ENCODE measurements at places on chromosomes 2 and 18.
A peak's percentile ranks its signal among the peaks of the same experiment; 100 is the strongest.

DNA sequence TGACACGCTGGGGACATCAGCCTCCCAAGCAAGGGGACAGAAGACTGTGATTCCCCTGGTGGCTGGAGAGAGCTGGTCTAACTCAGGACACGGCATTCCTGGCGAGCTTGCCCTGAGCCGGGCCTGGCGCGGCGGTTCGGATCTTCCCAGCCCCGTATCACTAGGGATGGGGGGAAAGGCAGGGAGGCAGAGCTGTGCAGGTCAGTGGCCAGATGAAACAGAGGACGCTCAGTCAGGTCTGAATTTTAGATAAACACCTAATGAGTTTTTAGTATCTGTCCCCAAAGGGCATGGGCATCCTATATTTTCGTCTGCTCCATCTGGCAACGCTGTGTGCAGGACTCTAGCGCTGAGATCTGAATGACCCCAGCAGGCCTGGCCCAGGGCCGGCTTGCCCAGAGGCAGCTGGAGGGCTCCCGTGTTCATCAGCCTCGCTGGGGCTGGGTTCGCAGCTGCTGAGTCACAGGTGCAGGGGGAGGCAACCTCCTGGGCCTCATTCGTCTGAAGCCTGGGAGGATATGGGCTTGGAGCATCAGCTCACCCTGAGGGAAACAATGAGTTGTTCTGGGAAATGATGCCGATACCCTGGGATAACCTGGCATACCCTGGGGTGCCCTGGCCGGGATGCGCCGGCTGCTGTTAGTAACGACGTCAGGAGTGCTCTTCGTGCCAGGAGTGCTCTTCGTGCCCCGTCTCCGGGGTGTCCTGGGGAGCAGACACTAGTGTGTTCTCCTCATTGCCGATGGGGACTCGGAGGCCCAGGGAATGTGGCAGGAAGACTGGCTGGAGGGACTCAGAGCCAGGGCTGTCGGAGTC is 48.1 kb upstream of the HPCAL1 start:
- no peaks in the 10 kb centered on the region for H3K4me1 ChIP-seq

DNA sequence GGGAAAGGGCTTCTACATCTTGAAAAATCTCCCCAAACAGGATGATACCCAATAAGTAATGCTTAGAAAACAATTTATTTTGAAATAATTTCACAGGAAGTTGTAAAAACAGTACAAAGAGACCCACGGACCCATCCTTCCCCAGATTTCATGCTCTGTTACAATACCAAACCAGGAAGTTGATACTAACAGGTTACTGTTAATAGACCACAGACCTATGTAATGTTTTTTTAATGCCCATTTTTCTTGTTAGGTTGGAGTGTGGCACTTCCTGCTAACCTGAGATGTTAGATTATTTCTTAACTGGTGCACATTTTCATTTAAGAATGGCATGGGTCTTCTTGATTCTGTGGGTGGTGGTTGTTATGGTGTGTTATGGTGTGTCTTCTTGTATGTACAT is 21.4 kb upstream of the MGAT5 start:
- no peaks in the 10 kb centered on the region for H3K36me3 ChIP-seq
- no peak overlapping the region for H3K4me3 ChIP-seq
- no peaks in the 10 kb centered on the region for H3K27me3 ChIP-seq
- no peak for DNase-seq
- H3K27ac ChIP-seq: peak overlapping the region; percentile 59

GRCh38 chr2:41750829-41751228 is 297.0 kb upstream of the PKDCC start:
- H3K36me3 ChIP-seq: no peaks in the 10 kb centered on the region
- DNase-seq: no peak
- no peak overlapping the region for H3K27ac ChIP-seq
- no peaks in the 10 kb centered on the region for H3K4me1 ChIP-seq
- H3K27me3 ChIP-seq: no peaks in the 10 kb centered on the region

DNA sequence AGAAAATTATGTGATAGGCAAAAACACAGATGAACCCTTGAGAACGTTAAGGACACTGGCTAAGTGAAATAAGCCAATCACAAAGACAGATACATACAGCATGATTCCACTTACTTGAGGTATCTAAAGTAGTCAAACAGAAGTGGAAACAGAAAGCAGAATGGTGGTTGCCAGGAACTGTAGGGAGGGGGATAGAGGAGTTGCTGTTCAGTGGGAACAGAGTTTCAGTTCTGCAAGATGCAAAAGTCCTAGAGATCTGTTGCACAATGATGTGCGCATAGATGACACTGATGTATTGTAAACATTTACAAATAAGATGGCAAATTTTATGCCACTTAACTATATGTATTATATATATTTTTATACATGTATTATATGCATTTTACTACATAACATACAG is 59.7 kb downstream of the POLE4 start:
- no peak overlapping the region for H3K4me3 ChIP-seq
- H3K36me3 ChIP-seq: no peaks in the 10 kb centered on the region
- H3K4me1 ChIP-seq: no peaks in the 10 kb centered on the region

DNA sequence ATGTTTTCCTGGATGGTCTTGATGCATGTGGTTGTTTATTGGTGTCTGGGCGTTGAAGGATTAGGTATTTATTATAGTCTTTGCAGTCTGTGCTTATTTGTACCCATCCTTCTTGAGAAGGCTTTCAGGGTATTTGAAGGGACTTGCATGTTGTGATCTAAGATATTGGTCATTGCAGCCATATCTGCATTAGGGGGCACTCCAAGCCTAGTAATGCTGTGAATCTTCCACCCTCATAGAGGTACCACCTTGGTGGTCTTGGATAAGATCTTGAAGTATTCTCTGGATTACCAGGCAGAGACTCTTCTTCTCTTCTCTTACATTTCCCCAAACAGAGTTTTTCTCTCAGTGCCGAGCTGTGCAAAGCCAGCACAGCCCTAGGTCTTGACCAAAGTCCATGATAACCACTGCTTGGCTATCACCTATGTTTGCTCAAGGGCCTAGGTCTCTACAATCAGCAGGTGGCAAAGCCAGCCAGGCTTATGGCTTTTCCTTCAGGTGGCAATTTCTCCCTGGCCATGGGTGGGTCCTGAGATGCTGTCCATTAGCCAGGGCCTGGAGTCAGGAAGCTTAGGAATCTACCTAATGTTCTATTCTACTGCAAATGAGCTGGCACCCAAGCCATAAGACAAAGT is 15.4 kb upstream of the PPP1R1C start:
- no peak overlapping the region for H3K27ac ChIP-seq
- H3K27me3 ChIP-seq: no peaks in the 10 kb centered on the region
- no peaks in the 10 kb centered on the region for H3K36me3 ChIP-seq
- DNase-seq: no peak

DNA sequence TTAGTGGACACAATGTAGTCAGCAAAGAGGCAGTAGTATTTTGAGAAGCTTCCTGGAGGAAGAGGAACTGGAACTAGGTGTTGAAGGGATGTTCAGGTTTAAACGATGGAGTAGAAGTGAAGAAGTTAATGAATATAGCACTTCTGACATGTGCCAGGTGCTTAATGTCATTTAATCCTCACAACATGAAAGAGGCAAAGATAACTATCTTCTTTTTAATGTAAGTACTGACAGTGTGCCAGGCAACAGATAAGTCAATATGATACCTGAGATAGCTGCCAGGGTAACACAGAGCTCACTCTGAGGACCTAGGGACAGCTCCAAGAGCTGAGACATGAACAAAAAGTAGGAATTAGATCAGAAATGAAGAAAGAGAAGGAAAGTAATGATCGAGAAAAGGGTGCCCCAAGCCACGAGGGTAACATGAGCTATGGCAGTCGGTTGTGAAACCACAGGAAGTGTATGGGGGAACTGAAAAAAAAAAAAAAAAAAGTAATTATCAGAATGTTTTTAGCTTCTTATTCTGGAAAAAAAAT is 140.7 kb downstream of the RNF144A start:
- no peaks in the 10 kb centered on the region for H3K27me3 ChIP-seq
- H3K27ac ChIP-seq: no peak overlapping the region
- no peak for DNase-seq
- H3K4me3 ChIP-seq: no peak overlapping the region
- peaks cover 32% of the 10 kb centered on the region for H3K4me1 ChIP-seq
- peaks cover under 1% of the 10 kb centered on the region for H3K36me3 ChIP-seq

DNA sequence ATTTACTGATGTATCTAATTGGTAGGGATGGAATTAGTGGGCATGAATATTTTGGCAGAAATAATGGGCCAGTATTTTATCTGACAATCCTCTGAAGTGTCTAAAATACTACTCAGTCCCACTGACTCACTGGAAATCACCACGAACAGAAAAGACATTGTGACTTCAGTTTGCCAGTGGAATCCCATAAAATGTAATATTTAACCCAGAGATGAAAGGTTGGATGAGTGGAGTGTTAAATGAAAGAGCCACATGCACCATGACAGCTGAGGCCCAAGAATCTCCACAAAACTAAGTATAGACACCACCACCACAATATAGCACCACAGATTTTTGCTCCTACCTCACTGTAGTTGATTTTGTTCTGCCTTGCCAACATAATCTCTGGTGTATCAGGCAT is 103.9 kb downstream of the NEB start:
- no peak overlapping the region for H3K27ac ChIP-seq
- no peak for DNase-seq
- no peak overlapping the region for H3K4me3 ChIP-seq
- no peaks in the 10 kb centered on the region for H3K4me1 ChIP-seq
- no peaks in the 10 kb centered on the region for H3K27me3 ChIP-seq

DNA sequence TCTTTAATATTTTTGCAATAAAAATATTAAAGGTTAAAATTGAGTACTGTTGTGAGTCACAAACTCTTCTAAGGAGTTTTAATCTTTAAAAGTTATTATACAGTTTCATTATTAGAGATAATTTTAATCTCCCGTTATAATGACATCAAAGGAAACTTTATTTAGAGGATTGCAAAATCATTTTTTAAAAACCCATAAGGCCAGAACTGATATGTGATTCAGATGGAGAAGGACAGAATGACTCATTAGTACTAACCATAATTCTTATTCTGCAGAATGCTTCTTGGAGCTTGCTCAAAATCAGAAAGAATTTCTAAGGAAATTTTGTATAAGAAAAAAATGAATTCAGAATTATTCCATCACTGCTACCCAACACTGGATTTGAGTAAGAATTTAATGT is 12.5 kb upstream of the HNRNPLL start:
- peaks cover 4% of the 10 kb centered on the region for H3K4me1 ChIP-seq
- H3K27ac ChIP-seq: no peak overlapping the region
- H3K27me3 ChIP-seq: no peaks in the 10 kb centered on the region
- no peaks in the 10 kb centered on the region for H3K36me3 ChIP-seq

GRCh38 chr2:112782234-112782799 is 2.0 kb downstream of the IL1A start:
- no peaks in the 10 kb centered on the region for H3K27me3 ChIP-seq
- DNase-seq: no peak
- no peaks in the 10 kb centered on the region for H3K4me1 ChIP-seq

- H3K27ac ChIP-seq: no peak overlapping the region
- no peak for DNase-seq
- H3K36me3 ChIP-seq: peaks cover 29% of the 10 kb centered on the region
- peaks cover 7% of the 10 kb centered on the region for H3K4me1 ChIP-seq
- H3K4me3 ChIP-seq: no peak overlapping the region
- no peaks in the 10 kb centered on the region for H3K27me3 ChIP-seq
Measured at GRCh38 chr2:23784971-23785370, 142.0 kb downstream of the ATAD2B start.

DNA sequence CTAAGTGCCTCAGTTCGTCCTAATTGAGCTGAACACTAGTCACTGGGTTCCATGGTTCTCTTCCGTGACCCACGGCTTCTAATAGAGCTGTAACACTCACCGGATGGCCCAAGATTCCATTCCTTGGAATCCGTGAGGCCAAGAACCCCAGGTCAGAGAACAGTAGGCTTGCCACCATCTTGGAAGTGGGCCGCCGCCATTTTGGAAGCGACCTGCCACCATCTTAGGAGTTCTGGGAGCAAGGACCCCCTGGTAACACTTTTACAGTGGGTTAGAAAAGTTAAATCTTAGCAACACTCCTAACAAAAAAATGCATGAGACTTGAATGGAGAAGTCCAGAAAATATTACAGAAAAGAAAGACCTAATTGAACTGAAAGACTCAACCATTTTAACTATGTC is 84.5 kb downstream of the TMEM18 start:
- H3K4me1 ChIP-seq: no peaks in the 10 kb centered on the region
- no peak overlapping the region for H3K27ac ChIP-seq
- no peaks in the 10 kb centered on the region for H3K27me3 ChIP-seq
- DNase-seq: no peak

GRCh38 chr2:25853038-25853638 is 25.1 kb downstream of the ASXL2 start:
- DNase-seq: no peak
- no peak overlapping the region for H3K4me3 ChIP-seq
- no peaks in the 10 kb centered on the region for H3K36me3 ChIP-seq
- H3K4me1 ChIP-seq: peaks cover 22% of the 10 kb centered on the region
- peak overlapping the region; percentile 23 for H3K27ac ChIP-seq

GRCh38 chr2:101860782-101861181 is 131.0 kb upstream of the IL1R2 start:
- no peaks in the 10 kb centered on the region for H3K4me1 ChIP-seq
- no peak overlapping the region for H3K4me3 ChIP-seq
- no peaks in the 10 kb centered on the region for H3K27me3 ChIP-seq
- no peak for DNase-seq
- H3K27ac ChIP-seq: no peak overlapping the region
- peaks cover 64% of the 10 kb centered on the region for H3K36me3 ChIP-seq

GRCh38 chr2:28661589-28662001 is 90.0 kb upstream of the PPP1CB start:
- H3K27ac ChIP-seq: no peak overlapping the region
- no peak overlapping the region for H3K4me3 ChIP-seq
- H3K36me3 ChIP-seq: no peaks in the 10 kb centered on the region

DNA sequence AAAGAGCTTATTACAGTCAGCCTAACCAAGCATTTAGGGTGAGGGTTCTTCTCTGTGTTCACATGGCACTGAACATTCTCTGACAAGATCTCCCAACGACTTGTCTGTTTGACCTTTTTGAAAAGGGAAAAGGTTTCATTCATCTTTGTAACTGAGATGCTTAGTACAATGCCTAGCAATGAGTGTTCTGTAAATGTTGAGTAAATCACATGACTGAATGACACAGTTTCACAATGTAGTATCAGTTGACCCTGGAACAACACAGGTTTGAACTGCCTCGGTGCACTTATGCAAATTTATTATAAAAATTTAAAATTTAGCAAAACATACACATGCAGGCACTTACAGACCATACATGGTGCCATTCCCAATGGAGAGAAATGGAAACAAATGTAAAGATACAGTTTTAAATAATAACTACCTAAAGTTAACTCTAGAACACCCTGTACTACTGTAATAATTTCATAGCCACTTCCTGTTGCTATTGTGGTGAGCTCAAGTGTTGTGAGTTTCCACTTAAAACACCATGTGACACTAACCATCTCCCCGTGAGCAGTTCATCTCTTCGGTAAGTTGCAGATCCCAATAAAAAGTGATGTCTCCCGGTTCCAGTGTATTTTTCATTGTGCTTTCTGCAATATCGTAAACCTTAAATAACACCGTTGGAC is 34.1 kb upstream of the VWC2L start:
- no peaks in the 10 kb centered on the region for H3K36me3 ChIP-seq
- H3K4me1 ChIP-seq: no peaks in the 10 kb centered on the region
- no peaks in the 10 kb centered on the region for H3K27me3 ChIP-seq
- no peak overlapping the region for H3K27ac ChIP-seq
- no peak overlapping the region for H3K4me3 ChIP-seq

- H3K4me1 ChIP-seq: no peaks in the 10 kb centered on the region
- no peak for DNase-seq
- H3K36me3 ChIP-seq: no peaks in the 10 kb centered on the region
- no peaks in the 10 kb centered on the region for H3K27me3 ChIP-seq
- no peak overlapping the region for H3K4me3 ChIP-seq
- H3K27ac ChIP-seq: no peak overlapping the region
Measured at GRCh38 chr2:234999740-235000425, 48.1 kb downstream of the SH3BP4 start.

- no peak overlapping the region for H3K4me3 ChIP-seq
- H3K27me3 ChIP-seq: no peaks in the 10 kb centered on the region
- H3K36me3 ChIP-seq: no peaks in the 10 kb centered on the region
- no peak overlapping the region for H3K27ac ChIP-seq
Measured at GRCh38 chr2:144412709-144413108, 107.2 kb downstream of the ZEB2 start.
